ENCODE measurements at places on chromosomes 6 and 20. TPM values are rescaled to one million over a fixed set of nuclear protein-coding genes. Genes with fewer than 3 reads are reported as not detected.

PGBD1 gene
- 3.9 TPM for total RNA-seq

RFX6 gene
- not detected for total RNA-seq

DNA sequence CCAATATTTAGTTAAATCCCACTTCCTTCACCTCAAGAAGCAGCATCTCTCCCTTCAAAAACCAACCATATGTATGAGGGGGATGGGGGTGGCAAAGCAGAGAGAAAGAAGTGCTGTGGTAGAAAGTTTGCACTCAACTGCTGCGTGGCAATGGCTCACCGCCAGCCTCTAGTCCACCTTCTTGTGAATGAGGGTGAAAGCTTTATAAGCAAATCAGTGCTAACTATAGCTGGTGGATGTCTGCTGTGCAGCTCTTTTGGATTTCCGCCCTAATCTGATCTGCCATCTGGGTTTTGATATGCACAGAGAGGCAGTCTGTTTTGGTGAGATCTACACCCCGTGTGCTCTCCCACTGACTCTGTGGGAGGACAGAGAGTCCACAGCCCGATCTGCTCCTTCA lies 281.2 kb upstream of the SUPT3H start:
- DNase-seq = no peak
- peaks cover 44% of the 10 kb centered on the region for H3K4me1 ChIP-seq
- H3K36me3 ChIP-seq = no peaks in the 10 kb centered on the region
- H3K27ac ChIP-seq = no peak overlapping the region
- H3K4me3 ChIP-seq = no peak overlapping the region

GRCh38 chr6:155317186-155317585 lies 2.9 kb upstream of the TFB1M start:
- no peaks in the 10 kb centered on the region for H3K27me3 ChIP-seq
- no peak overlapping the region for H3K4me3 ChIP-seq
- peaks cover 19% of the 10 kb centered on the region for H3K4me1 ChIP-seq
- DNase-seq = no peak
- H3K27ac ChIP-seq = no peak overlapping the region

GRCh38 chr6:111406200-111406721 lies 76.8 kb downstream of the REV3L start:
- no peaks in the 10 kb centered on the region for H3K27me3 ChIP-seq
- H3K4me1 ChIP-seq = no peaks in the 10 kb centered on the region
- no peak overlapping the region for H3K27ac ChIP-seq
- H3K36me3 ChIP-seq = 0 out of 2 replicates have a peak, but pooled peaks cover 10% of the 10 kb centered on the region
- no peak for DNase-seq

GRCh38 chr20:5797843-5798462 lies 47.8 kb downstream of the SHLD1 start:
- H3K4me3 ChIP-seq = no peak overlapping the region
- H3K27me3 ChIP-seq = no peaks in the 10 kb centered on the region
- no peak overlapping the region for H3K27ac ChIP-seq
- no peaks in the 10 kb centered on the region for H3K4me1 ChIP-seq
- H3K36me3 ChIP-seq = no peaks in the 10 kb centered on the region

- DNase-seq = no peak
- H3K4me3 ChIP-seq = no peak overlapping the region
- H3K27me3 ChIP-seq = no peaks in the 10 kb centered on the region
Measured at GRCh38 chr6:35794536-35795452, 2.3 kb downstream of the CLPS start.

DNA sequence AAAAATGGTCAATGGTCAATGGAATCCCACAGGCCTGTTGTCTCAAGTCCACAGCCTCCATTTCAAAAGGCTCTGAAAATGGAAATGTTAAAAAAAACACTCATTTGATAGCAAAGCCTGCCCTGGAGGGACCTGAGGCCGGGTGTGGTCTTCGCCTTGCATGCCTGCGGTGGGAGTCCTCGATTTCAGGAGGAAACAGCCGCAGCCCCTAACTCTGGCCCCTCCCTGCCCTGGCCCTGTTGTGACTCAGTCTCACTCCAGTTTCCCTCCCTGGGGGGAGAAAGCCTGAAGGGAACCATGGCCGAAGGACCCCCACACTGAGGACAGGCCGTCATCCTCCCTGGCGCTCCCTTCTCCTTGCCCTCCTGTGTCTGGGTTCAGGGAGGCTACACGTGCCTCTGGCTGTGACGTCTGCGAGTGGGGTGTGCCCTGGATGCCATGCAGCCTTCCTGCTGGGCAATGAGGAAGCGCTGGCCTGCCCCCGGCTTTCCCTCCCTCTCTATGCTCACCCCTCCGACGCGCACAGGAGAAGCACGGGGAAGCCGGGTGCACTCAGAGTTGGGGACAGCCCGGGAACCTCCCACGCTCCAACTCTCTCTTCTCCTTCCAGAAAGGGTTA lies 9.2 kb downstream of the BHLHE23 start:
- no peaks in the 10 kb centered on the region for H3K4me1 ChIP-seq
- no peak overlapping the region for H3K27ac ChIP-seq
- no peak for DNase-seq
- no peaks in the 10 kb centered on the region for H3K36me3 ChIP-seq
- no peak overlapping the region for H3K4me3 ChIP-seq
- peaks cover 85% of the 10 kb centered on the region for H3K27me3 ChIP-seq

DNA sequence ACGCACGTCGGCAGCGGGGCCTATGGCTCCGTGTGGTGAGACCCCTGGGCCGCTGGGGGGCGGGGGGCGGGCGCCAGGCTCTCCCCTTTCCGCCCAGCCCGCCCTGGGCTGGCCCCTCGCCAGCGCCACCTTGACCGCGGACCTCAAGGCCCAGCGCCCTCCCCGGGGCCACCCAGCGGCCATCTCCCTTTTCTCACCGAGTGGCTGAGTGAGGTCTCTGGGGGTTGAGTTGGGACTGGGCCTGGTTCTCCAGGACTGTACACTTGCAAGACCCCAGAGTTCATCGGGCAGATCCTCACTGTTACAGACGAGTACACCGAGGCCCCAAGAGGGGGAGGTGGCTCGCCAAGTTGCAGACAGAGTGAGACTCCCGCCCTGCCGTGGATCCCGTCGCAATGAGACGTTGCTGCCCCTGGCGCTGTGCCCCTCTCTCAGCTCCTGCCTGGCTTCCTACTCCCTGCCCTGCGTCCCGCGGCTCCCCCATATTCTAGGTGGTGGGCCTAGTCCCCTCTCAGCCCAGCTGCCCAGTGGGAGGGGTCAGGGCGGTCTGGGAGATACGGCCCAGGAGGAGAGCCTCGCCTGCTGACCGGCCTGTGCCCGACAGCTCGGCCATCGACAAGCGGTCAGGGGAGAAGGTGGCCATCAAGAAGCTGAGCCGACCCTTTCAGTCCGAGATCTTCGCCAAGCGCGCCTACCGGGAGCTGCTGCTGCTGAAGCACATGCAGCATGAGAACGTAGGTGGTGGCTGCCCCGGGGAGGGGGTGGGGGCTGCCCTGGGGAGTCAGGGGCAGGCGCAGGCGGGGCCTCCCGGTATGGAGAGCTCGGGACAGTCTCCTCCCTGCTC lies 576 bp downstream of the MAPK13 start:
- peak; percentile 71 for DNase-seq
- H3K4me1 ChIP-seq = peaks cover 58% of the 10 kb centered on the region
- H3K36me3 ChIP-seq = peaks cover 28% of the 10 kb centered on the region
- peak overlapping the region; percentile 64 for H3K27ac ChIP-seq
- H3K27me3 ChIP-seq = no peaks in the 10 kb centered on the region

GRCh38 chr6:13761361-13762036 lies 49.9 kb upstream of the RANBP9 start:
- DNase-seq = no peak
- no peaks in the 10 kb centered on the region for H3K27me3 ChIP-seq
- no peak overlapping the region for H3K27ac ChIP-seq
- no peak overlapping the region for H3K4me3 ChIP-seq
- peaks cover 11% of the 10 kb centered on the region for H3K4me1 ChIP-seq

GRCh38 chr6:154981079-154981870 lies 13.8 kb upstream of the TIAM2 start:
- no peak overlapping the region for H3K27ac ChIP-seq
- H3K36me3 ChIP-seq = no peaks in the 10 kb centered on the region

- H3K27ac ChIP-seq = no peak overlapping the region
- no peaks in the 10 kb centered on the region for H3K36me3 ChIP-seq
- DNase-seq = no peak
- H3K4me3 ChIP-seq = no peak overlapping the region
Measured at GRCh38 chr20:16360668-16361067, 212.6 kb downstream of the KIF16B start.
